ENCODE measurements at places on chromosomes 6 and 20.

GRCh38 chr6:111818539-111819226 is 54.6 kb downstream of the FYN start:
- H3K27ac ChIP-seq, result no peak overlapping the region
- H3K4me1 ChIP-seq, result peaks cover 28% of the 10 kb centered on the region
- no peaks in the 10 kb centered on the region for H3K36me3 ChIP-seq
- H3K27me3 ChIP-seq, result no peaks in the 10 kb centered on the region
- no peak overlapping the region for H3K4me3 ChIP-seq

DNA sequence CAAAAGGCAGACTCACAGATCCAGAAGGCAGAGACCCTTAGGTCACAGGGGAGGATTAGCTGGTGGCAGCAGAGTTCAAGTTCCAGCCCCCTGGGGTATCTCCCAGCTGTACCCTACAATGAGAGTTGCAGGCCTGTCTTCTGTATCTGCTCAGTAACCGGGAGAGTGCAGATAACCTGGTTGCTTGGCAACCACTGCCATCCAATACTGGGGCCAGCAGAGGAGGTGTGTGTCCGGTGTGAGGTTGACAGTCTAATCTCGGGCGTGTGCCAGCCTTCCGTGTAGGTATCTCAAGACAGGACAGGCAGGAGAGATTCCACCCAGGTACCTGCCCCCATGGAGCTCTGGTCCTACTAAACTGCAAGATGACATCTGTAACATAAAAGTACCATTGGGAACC is 56.6 kb upstream of the TBC1D7 start:
- H3K4me1 ChIP-seq, result peaks cover 9% of the 10 kb centered on the region
- H3K4me3 ChIP-seq, result no peak overlapping the region
- no peaks in the 10 kb centered on the region for H3K36me3 ChIP-seq
- no peaks in the 10 kb centered on the region for H3K27me3 ChIP-seq

GRCh38 chr20:50421356-50422340 is 88.5 kb upstream of the PTPN1 start:
- DNase-seq, result no peak
- peaks cover 8% of the 10 kb centered on the region for H3K4me1 ChIP-seq
- H3K27ac ChIP-seq, result no peak overlapping the region
- no peaks in the 10 kb centered on the region for H3K36me3 ChIP-seq
- H3K27me3 ChIP-seq, result no peaks in the 10 kb centered on the region

DNA sequence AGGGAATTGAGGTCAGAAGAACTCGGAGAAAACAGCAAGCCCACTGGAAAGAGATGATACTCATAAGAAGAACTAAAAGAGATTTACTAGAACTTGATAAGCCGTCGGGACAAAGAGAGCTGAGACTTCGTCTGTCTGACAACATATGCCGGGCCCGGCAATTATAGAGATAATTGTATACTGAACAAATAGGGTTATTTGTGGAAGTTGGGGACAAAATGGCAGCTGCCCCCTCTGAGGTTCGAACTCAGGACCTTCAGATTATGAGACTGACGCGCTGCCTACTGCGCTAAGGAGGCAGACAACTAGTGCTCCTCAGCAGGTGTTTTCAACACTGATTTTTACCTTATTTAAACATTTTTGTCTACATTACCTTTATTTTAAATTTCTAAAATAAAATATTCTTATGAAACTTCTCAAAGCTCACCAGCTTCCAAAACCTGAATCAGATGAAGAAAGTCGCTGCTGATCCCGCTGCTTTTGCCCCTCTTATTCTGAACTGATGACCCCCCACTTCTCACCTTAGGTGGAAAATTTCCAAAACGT is 29.3 kb upstream of the TRIM27 start:
- H3K27ac ChIP-seq, result no peak overlapping the region
- no peaks in the 10 kb centered on the region for H3K27me3 ChIP-seq
- H3K4me1 ChIP-seq, result peaks cover 13% of the 10 kb centered on the region
- no peaks in the 10 kb centered on the region for H3K36me3 ChIP-seq
